Trophoblast cell (in vitro differentiated cells and primary cell): ENCODE measurements at places on chromosomes 3 and 15.
A peak's percentile ranks its signal among the peaks of the same experiment; 100 is the strongest.

GRCh38 chr3:187944390-187945179, 199.3 kb upstream of the BCL6 start:
- DNase-seq = no peak
- no peaks in the 10 kb centered on the region for H3K36me3 ChIP-seq
- H3K4me3 ChIP-seq = no peak overlapping the region
- no peak overlapping the region for H3K27ac ChIP-seq
- H3K4me1 ChIP-seq = peaks cover 8% of the 10 kb centered on the region

DNA sequence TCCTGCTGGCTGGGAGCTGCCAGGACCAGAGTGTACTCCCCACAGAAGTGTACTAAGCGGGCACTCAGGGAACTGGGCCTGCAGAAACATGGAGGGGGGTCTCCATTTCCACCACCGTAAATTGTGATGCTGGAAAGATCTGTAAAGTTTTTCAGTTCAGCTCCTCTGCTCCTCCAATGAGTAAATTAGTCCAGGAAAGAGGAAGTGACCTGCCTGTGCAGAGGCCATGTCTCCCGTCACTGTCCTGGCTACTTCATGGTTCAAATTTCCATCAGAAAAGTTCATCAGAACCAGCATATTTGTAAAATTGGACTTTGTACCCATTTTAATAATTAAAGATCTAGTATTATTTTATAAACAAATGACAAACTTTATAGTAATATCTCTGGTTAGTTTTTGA, 226.7 kb upstream of the THBS1 start:
- no peaks in the 10 kb centered on the region for H3K27me3 ChIP-seq
- H3K36me3 ChIP-seq = no peaks in the 10 kb centered on the region
- no peak overlapping the region for H3K4me3 ChIP-seq
- no peak for DNase-seq

- H3K27ac ChIP-seq = no peak overlapping the region
- no peaks in the 10 kb centered on the region for H3K36me3 ChIP-seq
- H3K4me1 ChIP-seq = no peaks in the 10 kb centered on the region
- H3K4me3 ChIP-seq = no peak overlapping the region
- no peaks in the 10 kb centered on the region for H3K27me3 ChIP-seq
Measured at GRCh38 chr15:99335508-99335907, 84.2 kb downstream of the LRRC28 start.

GRCh38 chr15:69161079-69161877, 843 bp downstream of the GLCE start:
- no peaks in the 10 kb centered on the region for H3K36me3 ChIP-seq
- no peaks in the 10 kb centered on the region for H3K4me1 ChIP-seq

- no peaks in the 10 kb centered on the region for H3K36me3 ChIP-seq
- H3K4me1 ChIP-seq = no peaks in the 10 kb centered on the region
- H3K27ac ChIP-seq = no peak overlapping the region
- H3K4me3 ChIP-seq = no peak overlapping the region
Measured at GRCh38 chr3:147614210-147614609, 205.0 kb downstream of the ZIC1 start.

DNA sequence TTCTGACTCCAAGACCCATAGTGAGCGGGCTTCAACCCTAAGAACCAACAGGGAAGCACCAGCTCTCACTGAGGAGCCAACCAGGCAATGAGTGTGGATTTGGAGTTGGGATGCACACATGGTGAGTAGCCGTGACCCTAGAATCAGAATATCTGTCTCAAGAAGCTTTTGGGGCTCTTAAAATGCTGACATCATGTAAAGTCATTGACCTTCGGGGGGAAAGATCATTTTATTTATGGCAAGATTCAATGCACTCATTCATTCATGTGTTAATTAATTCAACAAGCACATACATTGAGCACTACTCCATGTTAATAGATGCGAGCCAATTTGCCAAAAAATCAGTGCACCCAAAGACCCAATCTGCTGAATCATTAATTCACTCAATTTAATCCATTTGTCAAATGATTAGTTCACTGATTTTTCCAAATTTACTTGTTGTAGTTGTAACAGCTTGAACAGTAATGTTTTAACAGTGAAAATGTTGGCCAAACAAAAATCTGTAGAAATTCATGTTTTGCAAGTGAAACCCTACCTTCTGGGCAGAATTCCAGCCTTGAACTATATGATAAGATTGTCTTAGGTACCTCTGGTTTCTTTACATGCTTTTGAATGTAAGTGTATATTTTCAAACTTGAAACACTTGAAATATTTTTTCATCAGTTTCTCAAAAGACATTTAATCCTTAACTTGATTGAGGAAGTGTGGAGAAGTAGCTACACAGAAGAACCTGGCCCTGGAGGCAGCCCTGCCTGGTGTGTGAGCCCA, 29.8 kb upstream of the LACTB start:
- peaks cover 12% of the 10 kb centered on the region for H3K4me1 ChIP-seq
- DNase-seq = no peak
- no peaks in the 10 kb centered on the region for H3K36me3 ChIP-seq
- H3K4me3 ChIP-seq = no peak overlapping the region

DNA sequence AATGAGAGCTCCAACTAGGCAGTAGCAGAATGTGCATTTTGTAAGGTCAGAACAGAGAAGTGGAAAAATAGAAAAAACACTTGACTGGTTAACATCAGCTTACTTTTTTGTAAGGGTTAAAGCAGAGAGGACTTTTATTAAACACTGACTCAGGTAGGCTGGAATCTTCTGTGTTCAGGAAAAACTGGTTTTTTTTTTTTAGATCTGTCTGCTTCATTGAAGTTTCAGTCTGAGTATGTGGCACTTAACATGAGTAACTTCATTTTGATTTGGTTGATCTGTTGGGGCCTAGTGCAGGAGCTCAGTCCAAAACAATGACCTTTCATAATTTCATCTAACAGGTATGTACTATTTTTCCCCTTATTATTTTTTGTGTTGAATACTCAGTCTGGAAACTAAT, 141.1 kb downstream of the DOCK3 start:
- H3K4me3 ChIP-seq = no peak overlapping the region
- no peaks in the 10 kb centered on the region for H3K36me3 ChIP-seq
- no peaks in the 10 kb centered on the region for H3K27me3 ChIP-seq
- no peak for DNase-seq
- H3K4me1 ChIP-seq = peaks cover 10% of the 10 kb centered on the region

GRCh38 chr3:127059072-127059471, 76.2 kb downstream of the PLXNA1 start:
- no peaks in the 10 kb centered on the region for H3K36me3 ChIP-seq
- H3K27me3 ChIP-seq = no peaks in the 10 kb centered on the region

DNA sequence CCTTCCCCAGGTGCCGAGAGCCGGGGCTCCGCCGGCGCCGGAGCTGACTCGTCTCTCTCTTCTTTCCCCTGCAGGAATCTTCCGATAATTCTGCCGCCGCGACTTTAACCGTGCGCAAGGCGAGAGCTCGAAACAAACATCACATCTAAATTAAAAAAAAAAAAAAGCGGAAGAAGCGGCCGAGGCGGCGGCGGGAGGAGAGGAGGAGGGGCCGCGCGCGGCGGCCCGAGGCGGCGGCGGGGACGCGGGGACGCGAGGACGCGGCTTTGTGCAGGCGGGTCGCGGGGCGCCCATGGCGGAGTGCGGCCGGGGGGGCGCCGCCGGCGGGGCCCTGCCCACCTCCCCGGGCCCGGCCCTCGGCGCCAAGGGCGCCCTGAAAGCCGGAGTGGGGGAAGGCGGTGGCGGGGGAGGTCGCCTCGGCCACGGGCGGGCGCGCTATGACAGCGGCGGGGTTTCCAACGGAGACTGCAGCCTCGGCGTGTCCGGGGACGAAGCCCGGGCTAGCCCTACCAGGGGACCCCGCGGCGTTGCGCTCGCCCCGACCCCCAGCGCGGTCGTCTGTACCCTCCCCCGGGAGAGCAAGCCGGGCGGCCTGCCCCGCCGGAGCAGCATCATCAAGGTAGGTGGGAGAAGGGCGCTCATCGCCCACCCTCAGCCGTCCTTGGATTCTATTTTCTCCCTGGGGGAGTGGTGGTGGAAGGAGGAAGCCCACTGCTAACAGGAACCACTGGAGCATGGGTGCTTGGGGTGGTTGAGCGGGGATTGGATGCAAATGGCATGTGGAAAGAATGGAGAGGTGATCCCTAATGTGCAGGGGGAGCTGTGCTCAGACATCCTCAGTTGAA, at the start of gene PLCL2:
Gene PLCL2 (plus strand): TSS at position 208 of the 845 bp plus-strand sequence. CDS start 85 bp downstream, at position 293.
- no peak within 1 kb of the TSS for H3K27ac ChIP-seq
- H3K4me1 ChIP-seq = peaks cover 6% of the 10 kb centered on the region
- peak within 1 kb of the TSS; percentile 83 for H3K4me3 ChIP-seq
- H3K27me3 ChIP-seq = no peaks in the 10 kb centered on the region
- no peaks in the 10 kb centered on the region for H3K36me3 ChIP-seq

DNA sequence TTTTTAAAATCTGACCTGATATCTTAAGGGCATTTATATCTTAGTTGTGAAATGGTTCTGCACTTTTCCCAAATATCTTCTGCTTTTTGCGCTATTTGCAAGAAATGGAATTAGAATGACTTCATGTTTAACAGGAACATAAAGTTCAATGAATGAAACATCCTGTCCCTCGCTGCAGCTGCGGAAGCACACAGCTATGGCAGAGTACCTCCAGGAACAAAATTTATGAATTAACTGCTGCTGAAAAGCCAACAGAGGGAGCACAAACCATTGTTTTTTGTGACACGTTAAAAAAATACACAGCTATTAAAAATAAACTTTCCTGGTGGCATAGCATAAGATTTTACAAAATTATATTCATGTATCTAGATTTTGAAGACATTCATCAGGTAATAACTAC, 404.4 kb upstream of the MDFIC2 start:
- no peaks in the 10 kb centered on the region for H3K36me3 ChIP-seq
- H3K4me1 ChIP-seq = no peaks in the 10 kb centered on the region
- H3K27me3 ChIP-seq = no peaks in the 10 kb centered on the region
- H3K4me3 ChIP-seq = no peak overlapping the region
- H3K27ac ChIP-seq = no peak overlapping the region

GRCh38 chr15:98737159-98737558, 88.8 kb downstream of the IGF1R start:
- no peak overlapping the region for H3K4me3 ChIP-seq
- no peaks in the 10 kb centered on the region for H3K27me3 ChIP-seq
- no peak overlapping the region for H3K27ac ChIP-seq
- no peak for DNase-seq
- H3K4me1 ChIP-seq = peaks cover 23% of the 10 kb centered on the region

DNA sequence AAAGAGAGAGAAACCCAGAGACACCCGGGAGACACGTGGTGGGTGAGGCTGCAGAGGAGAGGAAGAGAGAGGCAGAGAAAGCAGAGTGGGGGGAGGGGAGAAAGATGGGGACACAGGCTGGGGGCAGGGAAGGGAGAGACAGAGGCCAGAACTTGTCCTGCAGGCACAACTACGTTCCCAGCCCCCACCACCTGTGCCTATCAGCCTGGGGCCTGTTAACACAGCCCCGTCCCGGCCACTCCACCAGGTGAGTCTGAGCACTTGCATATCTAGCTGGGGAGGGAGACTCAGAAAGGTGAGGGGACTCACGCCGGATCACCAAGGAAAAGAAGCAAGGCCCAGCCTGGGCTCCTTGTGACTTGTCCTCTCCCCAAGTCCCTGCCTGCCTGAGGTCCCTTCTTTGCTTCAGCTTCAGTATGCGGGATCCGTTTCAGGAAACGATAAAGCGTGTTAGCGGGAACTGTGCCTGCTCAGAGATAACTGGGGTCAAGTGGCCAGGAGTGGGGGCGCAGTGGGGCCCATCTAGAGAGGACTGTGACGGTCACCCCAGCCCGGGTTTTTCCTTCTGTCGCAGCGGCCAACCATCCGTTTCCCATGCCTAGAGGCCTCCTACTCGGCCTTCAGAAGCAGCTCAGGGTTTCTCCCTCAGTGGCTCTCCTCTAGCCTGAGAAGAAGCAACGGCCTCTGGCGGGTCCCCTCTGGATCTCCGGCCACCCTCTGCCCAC, 10.3 kb downstream of the LINGO1 start:
- H3K4me3 ChIP-seq = no peak overlapping the region
- DNase-seq = no peak
- H3K27me3 ChIP-seq = no peaks in the 10 kb centered on the region

DNA sequence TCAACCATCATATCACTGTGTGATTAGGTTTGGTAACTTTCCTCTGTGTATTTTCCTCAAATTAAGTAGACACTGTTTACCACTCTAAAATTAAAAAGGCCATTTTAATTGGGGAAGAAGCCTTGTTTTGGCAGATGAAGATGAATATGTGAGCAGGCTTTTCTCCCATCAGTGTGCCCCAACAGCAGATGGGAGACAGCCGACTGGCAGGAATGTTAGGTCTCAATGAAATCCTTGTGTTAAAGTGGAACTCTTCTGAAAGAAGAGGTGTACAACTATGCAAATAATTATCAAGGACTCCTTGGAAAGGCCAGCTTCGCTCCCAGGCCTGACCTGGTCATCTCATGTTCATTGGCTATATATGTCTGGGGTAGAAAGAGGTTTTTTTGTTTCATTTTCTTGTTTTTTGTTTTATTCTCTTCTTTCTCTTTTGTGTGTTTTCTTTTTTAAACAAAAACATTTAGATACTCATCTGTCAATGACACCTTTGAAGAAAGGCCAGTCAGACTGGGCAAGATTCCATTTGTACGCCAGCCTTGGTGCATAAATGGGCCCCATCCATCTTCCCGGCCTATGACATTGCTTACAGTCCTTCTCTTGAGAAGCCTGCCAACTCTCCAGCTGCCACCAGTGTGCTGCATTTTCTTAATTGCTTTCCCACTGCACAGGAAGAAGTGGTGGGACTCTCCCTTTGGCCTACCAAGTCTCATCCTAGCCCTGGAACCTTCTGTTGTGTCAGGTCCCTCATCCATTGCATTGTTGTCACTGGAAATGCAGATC, 25.8 kb downstream of the LRTM1 start:
- DNase-seq = no peak
- H3K4me3 ChIP-seq = no peak overlapping the region
- H3K4me1 ChIP-seq = peaks cover 12% of the 10 kb centered on the region

DNA sequence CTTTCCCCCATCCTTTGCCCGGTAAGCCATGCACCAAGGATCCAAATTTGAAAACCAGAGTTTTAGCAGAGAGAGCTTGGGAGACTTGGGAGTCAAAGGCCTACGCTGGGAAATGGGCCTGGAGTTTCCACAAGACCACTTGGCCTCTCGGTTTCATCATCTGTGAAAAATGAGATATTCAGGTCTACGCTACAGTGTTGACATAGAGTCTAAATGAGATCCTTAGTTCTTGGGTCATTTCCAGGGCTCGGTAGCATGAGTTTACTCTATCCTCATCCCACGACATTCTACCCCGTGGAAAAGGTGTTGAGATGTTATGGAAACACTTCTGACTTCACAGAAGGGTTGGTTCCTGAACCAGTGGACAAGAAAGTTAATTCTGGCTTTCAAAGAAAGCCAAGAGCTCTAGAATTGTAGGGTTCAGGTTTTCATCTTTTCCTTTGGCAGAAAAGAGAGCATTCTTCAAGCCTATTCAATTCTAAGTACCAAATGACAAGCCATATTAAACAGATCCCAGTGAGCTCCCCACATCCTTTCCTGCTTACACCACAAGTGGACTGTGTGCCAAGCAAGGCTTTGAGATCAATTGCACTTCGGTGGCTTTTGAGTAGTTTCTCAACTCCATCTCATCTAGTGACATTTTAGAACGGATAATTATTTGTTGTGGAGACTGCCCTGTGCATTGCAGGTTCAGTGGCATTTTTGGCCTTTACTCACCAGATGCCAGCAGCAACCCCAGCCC, 219.7 kb downstream of the SLCO3A1 start:
- DNase-seq = no peak
- H3K36me3 ChIP-seq = no peaks in the 10 kb centered on the region
- no peak overlapping the region for H3K4me3 ChIP-seq
- H3K27me3 ChIP-seq = no peaks in the 10 kb centered on the region
- peaks cover 3% of the 10 kb centered on the region for H3K4me1 ChIP-seq
- no peak overlapping the region for H3K27ac ChIP-seq
